Activated CD8-positive, alpha-beta memory T cell treated with anti-CD3 and anti-CD28 coated beads for 1 hour (primary cell): ENCODE measurements at places on chromosomes 16 and 17.

DNA sequence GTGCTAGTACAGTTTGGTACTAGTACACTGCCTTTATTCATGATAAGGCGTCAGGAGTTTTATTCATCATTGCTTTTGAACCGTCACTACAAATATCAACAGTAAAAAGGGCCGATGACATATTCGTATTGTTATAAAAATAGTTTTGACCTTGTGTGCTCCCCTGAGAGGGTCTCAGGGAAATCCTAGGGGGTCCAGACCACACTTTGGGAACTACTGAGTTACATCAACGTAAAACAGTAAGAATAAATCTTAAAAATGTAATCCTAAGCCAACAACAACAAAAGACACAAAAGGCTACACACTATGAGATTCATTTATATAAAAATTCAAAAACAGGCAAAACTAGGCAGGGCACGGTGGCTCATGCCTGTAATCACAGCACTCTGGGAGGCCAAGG is 11.2 kb downstream of the MYH10 start:
- no peak for DNase-seq

DNA sequence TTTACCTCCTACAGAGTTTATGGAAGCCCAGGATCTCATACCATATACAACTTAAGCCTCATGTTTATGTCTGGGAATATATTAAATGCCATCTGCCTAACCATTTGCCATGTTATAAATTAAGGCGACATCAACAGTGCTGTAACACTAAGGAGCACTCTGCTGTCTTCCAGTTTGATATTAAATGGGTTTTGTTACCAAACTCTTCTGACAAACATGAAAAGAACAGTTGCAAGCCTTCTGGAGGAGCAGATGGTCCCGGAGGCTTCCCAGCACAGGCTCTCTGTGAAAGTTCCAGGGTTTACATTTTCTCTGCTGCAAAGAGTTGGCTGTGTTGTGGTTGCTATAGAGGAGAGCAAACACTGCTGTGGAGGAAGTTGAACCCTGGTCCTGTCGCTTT is 545.3 kb upstream of the SALL1 start:
- DNase-seq = no peak

GRCh38 chr17:19275457-19276127 is 38.4 kb downstream of the EPN2 start:
- no peak for DNase-seq

GRCh38 chr17:75635610-75636202 is 2.5 kb downstream of the SMIM5 start:
- DNase-seq = no peak

GRCh38 chr16:177394-177822 is 928 bp downstream of the HBA1 start:
- DNase-seq = no peak
